Tibial artery (tissue), 4 donors: ENCODE measurements at places on chromosomes 1 and 21.
A peak's percentile ranks its signal among the peaks of the same experiment; 100 is the strongest.

DNA sequence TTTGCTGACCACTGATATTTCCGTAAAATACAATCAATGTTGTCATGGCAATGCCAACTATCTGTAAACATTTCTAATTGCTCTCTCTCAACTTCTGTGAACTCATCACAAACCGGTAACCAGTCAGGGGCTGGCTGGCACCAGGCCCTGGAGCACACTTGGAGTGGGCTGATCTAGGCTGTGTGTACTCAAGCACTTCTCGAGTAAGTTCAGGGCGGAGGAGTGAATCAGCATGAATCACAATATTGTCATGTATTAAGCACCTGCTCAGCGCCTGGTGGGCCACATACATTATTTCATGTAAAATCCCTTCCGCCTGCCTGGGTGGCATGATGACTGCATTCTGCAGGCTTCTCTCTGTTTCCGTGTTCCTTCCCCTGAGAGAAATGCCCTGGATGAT lies 212.4 kb downstream of the FOXD2 start:
- DNase-seq, result peak; percentile 19

GRCh38 chr1:150281758-150282557 lies at the start of gene CIART:
Gene CIART (plus strand): TSS chr1:150282554. CDS start chr1:150283268, 714 bp downstream.
- DNase-seq, result peak; percentile 99

DNA sequence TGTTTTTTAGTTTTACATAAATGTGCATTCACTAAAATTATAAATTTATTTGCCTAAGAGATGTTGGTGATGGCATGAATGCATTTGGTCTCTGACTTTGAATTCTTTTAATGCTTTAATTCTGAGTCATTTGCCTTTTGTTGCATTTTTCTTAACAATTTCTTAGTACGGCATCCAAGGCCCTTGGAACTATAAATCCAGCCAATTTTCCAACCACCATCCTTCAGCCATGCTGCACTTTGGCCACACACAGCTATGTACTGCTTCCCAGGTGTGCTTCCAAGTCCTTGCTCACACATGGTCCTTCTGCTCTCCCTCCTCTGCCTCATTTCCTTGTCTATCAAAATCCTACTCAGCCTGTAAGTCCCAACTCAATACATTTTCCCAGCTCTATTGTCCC lies 161.0 kb downstream of the DHRS3 start:
- no peak for DNase-seq

DNA sequence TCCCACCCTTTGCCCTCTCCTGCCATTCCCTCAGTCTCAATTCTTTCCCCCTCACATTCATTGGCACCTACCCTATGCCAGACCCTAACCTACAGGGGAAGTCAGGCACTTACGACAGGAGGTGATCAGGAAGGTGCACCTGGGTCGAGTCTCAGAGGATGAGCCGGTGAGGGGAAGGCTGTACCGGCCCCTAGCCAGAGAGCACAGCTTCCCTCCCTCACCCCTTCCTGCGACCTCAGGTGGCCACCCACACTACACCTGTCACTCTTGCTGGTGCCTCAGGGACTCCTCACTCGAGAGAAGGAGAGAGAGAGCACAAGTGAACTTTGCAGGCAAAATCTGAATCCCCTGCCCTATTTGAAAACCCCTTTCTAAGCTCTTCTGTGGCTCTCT lies 1.7 kb upstream of the MYOM3 start:
- no peak for DNase-seq

- DNase-seq, result peak; percentile 20
Measured at GRCh38 chr1:8378981-8379470, 61.1 kb downstream of the SLC45A1 start.

- DNase-seq, result no peak
Measured at GRCh38 chr21:26118938-26119540, 51.5 kb downstream of the APP start.

DNA sequence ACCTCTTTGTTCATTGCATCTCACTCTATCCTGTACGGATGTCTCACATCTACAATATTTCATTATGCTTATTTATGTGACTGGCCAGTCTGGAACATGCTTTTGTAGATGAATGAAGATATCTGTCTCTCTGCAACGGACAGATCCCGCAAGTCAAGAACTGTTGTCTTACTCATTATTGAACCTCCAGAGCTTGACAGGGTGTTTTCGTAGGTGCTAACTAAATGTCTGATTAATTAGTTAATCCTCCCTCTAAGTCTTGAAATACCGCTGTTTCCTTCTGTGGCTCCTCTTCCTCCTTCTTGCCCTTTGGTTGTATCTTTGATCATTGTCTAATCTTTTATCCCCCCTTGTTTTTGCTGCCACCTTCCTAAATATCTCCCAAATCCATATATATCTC lies 3.2 kb upstream of the C1orf162 start:
- DNase-seq, result no peak

- DNase-seq, result no peak
Measured at GRCh38 chr21:17768840-17769446, 50.2 kb downstream of the C21orf91 start.

- DNase-seq, result no peak
Measured at GRCh38 chr21:35811191-35811806, 249.0 kb downstream of the SETD4 start.

DNA sequence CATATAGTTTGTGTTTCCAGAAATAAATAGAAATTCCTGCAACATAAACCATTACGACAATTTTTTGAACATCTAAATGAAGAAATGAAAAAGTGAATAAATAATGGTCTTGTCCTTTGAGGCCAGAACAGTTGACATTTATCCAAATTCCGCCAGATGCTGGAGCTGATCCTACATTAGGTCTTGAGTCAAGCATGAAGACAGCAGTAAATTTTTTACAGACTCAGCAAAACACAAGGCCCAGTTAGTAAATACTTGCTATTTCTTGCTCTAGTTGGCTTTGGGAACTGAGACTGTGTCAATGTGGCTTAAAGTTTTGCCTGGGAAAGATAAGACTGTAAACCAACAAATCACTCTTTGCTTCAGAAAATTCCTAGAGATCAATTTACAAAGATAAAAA lies 540.1 kb upstream of the RGS18 start:
- DNase-seq, result no peak

GRCh38 chr1:8184301-8184700 lies 133.6 kb upstream of the SLC45A1 start:
- no peak for DNase-seq

DNA sequence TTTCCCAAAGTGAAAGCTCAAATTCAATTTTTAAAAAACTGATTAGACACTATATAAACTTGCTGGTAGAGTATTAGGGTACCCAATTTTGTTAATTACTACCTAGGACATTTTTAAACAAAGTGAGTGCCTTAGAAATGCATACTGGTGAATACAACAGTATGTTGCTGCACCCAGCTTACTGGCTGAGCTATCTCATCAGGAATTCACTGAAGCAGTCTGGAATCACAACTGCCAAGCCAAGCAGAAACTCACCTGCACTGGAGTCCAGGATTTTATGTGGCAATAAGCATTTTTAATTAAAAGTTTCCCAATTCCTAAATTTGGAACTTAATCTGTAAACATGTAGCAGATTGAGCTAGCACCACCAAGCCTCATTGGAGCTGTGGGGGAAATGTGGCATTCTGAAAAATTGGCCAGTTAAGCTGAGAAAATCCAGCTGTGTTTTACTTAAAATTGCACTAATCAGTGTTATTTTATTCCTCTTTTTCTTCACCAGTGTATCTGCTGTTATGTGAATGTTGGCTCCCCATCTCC lies 61.8 kb downstream of the CLEC20A start:
- no peak for DNase-seq

- DNase-seq, result no peak
Measured at GRCh38 chr1:112882271-112882744, 73.7 kb downstream of the SLC16A1 start.

GRCh38 chr1:41533731-41534080 lies 49.2 kb upstream of the EDN2 start:
- DNase-seq, result no peak

- DNase-seq, result no peak
Measured at GRCh38 chr1:3064296-3064850, 4.6 kb upstream of the PRDM16 start.

DNA sequence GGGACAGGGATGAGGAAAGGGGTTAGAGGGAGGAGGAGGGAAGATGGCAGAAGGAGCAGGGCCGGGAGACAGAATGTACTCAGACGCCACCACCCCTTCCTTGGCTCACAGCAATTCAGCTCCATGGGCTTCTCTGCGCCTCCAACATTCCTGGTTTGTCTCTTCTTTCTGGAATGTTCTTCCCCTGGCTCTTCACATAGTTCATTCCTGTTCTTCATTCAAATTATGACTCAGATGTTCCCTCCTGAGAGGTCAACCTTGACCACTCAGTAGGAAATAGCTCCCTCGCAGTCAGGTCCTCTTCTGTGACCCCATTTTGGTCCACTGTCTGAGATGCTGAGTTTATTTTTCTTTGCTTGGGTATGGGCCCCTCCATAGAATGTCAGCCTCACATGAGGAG lies 203.2 kb downstream of the C1orf94 start:
- no peak for DNase-seq

DNA sequence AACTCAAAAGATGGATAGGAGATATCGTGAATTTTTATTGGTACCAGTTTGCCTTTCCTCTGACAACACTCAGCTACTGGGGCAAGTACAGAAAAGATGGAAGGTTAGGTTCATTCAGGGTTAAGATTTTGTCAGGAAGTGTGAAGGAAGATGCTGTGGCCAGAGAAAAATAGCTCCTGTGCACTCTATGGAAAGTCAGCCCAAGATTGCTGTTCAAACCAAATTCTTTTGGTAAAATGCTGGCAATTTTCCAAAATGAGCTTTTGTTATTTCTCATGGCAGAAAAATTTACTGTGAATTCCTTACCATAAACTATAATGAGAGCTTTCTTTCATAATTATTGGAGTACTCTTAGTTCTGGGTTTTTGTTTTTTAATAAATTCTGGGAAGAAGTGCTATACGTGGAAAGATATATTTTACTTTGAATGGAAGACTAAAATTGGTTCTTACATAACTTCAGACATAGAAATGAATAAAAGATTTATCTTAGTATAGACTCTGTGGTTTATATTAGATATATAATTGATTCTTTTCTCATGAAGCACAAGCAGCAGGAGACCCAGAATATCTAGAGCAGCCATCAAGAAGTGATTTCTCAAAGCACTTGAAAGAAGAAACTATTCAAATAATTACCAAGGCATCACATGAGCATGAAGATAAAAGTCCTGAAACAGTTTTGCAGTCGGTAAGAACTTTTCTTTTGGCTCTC lies 112.2 kb downstream of the USP25 start:
- DNase-seq, result no peak

DNA sequence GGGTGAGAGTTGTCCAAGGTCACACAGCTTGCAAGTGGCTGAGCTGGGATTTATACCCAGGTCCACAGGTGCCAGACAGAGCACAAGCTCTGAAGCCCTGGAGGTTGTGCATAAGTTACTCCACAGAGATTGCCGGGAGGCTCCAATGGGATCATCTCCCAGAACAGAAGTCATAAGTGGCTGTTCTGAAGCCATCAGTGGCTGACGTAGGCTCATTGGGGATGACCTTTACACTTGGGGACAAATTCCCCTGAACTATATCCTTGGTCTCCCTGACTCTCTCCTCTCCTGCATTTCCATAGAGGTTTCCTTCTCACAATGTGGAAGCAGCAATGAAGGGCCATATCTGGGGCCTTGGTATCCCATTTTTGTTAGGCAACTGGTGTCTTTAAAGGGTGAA lies 37.0 kb upstream of the IFNLR1 start:
- no peak for DNase-seq

GRCh38 chr1:119611701-119612113 lies 36.4 kb downstream of the ZNF697 start:
- peak; percentile 79 for DNase-seq

GRCh38 chr1:206074839-206075238 lies 21.9 kb downstream of the RHEX start:
- no peak for DNase-seq

- peak; percentile 80 for DNase-seq
Measured at GRCh38 chr1:108646648-108647269, 14.1 kb downstream of the HENMT1 start.

- no peak for DNase-seq
Measured at GRCh38 chr1:236345728-236346127, 48.4 kb upstream of the EDARADD start.

DNA sequence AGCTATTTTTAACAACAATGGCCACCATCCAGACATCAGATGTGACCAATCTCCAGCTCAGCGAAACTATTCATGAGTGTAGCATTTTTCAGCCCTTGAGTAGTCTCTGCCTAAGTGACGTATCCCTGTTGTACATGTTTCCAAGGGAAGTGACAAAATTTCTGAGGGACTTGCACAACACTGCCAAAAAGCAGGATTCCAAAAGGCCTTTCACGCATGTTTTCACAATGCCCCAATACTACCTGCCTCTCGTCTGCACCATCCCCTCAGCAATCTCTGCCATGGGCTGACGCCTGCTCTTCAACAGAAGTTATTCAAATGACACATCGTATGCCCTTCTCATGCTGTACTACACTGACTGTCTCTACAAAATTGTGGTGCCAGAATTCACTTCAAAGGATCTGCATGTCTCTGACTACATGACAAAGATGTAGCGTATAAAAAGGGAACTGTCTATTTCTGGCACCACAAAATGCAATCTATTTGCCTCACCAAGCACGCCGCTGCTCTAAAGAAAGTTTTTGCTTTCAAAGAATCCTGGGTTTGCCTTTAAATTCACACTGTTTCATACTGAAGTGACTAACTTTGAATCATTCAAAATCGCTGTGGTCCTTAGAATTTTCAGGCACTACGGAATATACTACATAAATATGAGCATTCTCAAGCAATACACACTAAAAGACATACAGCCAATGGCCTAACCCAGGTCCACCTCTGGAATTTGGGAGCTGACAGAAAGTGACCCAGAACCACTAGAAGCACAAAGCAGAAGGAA lies 32.9 kb downstream of the JAK1 start:
- DNase-seq, result peak; percentile 78

DNA sequence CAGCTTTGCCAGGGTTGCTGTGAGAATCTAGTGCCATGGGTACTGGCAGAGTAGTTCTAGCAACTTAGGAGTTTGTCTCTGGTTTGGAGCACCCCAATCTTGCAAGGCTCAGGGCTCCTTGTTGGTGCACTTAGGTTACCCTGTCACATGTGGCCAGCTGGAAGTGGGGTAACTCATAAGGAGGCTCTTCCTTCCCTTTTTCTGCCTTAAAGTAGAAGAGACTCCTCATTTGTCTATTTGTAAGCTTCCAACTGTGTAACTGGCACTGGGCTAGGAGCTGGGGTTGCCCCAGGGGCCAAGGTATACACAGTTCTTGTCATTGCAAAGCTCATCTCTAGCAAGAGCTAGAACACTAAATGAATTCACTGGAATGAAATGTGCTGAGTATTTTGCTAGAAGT lies 10.6 kb downstream of the MROH7 start:
- no peak for DNase-seq

- DNase-seq, result no peak
Measured at GRCh38 chr1:155009742-155010141, 7.1 kb downstream of the ZBTB7B start.

DNA sequence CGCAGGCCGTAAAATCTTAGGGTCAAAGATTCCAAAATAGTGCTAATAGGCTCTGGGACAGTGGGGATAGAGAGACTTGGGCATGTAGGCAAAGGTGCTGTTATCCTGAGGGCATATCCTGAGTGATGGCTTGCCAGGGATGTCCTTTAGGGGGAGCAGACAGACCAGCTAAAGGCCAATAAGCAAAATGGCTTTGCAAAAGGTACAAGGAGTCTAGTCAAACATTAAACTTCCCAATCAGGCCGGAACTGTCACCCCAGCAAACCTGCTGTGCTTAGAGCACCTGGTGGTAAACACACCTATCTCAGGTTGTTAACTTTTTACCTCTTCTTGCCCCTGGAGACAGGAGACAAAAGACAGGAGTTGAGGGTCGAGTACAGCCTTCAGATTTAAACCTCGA lies 49.1 kb downstream of the TRABD2B start:
- no peak for DNase-seq

- DNase-seq, result no peak
Measured at GRCh38 chr1:229264487-229264886, 6.4 kb upstream of the RAB4A start.

- no peak for DNase-seq
Measured at GRCh38 chr1:54413295-54413694, 7.1 kb upstream of the SSBP3 start.
